ENCODE measurements at places on chromosomes 7 and 10.

DNA sequence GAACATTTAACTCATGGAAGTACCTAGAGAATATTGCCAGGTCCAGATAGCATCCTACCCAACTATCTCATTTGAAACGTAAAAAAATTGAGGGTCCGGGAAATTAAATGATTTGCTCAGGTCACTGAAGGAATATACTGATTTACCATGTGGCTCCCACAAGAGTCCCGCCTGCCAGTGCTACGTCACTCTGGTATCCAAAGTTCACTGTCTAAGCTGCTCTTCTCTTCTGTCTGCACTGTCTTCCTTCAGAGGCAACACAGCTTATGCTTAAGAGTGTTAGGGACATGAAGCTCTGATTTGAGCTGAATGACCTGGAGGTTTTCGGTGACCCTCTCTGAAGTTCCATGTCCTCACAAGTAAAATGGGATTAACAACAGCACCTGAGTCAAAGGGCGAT is 114.6 kb downstream of the PDE1C start:
- DNase-seq = no peak

DNA sequence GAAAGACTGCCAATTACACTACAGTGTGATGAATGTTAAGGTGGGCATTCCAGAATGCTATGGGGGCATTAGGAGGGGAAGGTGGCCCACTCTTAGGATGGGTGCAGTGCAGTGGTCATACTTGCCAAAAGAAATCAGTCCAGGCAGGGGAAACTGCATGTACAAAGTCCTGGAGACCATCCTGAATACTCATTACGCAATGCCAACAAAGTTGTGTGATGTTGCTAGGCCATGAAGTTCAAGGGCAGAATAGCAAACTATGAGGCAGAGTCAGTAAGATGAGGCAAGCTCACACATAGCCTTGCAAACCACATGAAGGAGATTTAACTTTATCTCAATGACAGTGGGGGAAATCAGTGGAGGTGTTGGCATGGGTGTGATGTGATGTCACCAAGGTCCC is 49.8 kb upstream of the SLC35B4 start:
- DNase-seq = no peak

GRCh38 chr10:98030991-98031431 is 590 bp upstream of the CRTAC1 start:
- DNase-seq = peak; percentile 10

GRCh38 chr7:74655768-74656440 is 1.6 kb upstream of the GTF2I start:
- no peak for DNase-seq

GRCh38 chr10:63696205-63696604 is 175.0 kb downstream of the REEP3 start:
- no peak for DNase-seq

- DNase-seq = no peak
Measured at GRCh38 chr10:100287756-100288155, 1.3 kb upstream of the BLOC1S2 start.

DNA sequence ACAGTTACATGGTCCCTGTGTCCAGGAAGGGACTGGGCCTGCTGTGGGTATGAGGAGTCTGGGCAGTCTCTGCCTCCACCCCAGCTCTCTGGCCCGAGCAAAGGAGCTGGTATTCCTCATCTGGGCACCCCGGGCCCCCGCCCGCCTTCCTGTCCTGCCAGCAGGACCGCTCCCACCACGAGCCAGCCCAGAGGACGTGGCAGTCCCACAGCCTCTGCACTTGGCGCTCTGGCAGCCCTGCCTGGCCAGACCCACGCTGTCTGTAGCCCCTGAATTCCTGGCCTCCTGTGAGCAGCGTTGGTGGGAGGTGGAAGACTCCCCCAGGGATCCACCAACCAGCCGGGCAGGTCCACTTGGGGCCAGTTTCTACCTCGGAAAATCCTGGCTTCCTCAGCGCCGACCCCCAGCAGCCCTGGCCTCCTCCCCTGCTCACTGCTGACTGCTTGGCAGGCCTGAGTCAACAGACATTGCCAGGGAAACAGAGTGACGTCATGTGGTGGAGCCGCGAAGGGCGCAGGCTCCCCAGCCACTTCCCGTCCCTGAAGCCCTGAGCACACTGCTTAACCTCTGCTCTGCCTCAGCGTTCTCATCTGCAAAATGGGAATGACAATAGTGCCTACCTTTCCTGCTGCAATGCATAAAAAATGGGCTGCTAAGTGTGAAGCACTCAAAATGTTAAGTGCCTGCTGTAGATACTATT is 21.6 kb upstream of the LIMK1 start:
- peak; percentile 77 for DNase-seq

GRCh38 chr7:116316838-116317628 is 106.7 kb downstream of the TES start:
- peak; percentile 83 for DNase-seq

DNA sequence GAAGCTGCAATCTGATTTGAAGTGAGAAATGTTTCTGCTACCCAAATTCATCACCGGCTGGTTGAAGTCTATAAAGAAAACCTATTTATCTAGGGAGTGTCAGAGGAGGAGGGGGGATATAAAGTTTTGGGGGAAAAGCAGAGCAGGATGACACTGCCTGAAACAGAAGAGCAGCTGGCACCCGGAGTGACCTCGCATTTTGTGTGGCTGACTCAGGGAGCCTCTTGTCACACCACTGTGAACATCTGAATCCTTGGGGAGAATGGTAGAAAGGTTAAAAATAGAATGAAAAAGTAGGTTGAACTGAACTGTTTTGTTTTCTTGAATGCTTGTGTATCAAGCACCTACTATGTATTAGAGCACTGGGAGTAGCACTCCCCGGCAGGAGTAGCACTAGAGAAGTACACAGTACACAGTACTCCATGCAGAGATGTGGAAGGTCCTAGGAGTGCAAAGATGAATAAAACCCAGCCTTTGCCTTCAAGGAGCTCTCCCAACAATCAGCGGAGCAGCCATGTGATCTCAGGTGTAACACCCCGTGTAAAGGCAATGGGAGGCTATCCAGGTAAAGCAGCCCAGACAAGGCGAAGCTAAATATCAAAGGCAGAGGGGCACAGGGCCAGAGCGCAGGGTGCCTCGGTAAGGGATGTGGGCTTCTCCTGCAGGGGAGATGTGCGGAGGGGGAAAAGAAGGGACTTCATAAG is 13.5 kb downstream of the CRTAC1 start:
- DNase-seq = no peak

DNA sequence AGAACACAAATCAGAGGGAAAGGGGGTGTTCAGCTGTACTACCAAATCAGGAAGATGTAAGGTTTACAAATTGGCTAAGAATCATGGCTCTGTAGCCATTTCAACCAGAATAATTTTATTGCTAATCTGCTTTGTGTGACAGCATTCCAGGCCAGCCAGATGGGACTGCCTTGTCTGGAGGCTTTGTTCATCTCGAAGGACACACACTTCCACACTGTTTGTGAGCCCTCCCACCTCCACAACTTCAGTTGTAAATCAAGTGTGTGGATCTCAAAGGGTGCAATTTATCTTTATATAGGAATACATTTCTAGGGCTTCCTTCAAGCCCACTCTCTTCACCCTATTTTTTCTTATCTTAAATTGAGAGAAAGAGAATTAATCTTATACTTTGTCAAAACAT is 6.9 kb upstream of the OIT3 start:
- DNase-seq = no peak

- DNase-seq = no peak
Measured at GRCh38 chr7:46440186-46440585, 519.1 kb upstream of the IGFBP3 start.

DNA sequence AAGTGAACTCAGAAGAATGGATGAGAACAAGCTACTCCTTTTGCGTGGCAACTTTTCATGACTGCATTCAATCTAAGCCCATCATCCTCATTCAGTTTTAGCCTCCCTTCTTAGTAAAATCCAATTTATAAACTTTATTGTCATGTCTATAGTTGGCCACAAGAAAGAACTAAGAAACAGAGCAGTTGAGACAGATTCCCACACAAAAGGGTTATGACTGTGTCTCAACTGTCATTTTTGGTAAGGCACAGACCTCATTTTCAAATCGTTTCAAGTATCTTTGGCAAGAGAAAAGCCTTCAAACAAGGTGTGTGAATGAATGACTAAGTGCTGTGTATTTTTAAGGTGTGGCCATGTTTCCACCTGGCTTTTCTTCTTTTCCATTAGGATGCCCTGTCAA is 84.2 kb upstream of the CREB5 start:
- no peak for DNase-seq

DNA sequence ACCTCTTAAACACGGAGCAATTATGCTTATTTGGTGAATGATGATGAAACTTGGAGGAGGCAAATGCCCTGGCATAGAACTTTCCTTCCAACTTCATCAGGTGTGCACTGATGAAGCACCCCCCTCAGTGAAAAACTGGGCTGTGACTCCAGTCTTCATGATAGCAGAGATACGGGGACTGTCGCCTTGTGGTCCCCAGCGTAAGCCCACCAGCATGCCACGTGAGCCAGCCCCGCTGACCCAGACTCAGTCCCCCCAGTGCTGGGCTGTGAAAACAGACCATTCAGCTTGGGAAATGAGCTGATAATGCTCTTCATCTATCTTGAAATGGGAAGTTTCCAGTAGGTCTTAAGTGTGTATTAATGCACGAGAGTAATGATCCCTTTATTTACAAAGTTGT is 177.0 kb downstream of the SNX10 start:
- DNase-seq = no peak

GRCh38 chr10:113788604-113789083 is 37.2 kb downstream of the PLEKHS1 start:
- no peak for DNase-seq

DNA sequence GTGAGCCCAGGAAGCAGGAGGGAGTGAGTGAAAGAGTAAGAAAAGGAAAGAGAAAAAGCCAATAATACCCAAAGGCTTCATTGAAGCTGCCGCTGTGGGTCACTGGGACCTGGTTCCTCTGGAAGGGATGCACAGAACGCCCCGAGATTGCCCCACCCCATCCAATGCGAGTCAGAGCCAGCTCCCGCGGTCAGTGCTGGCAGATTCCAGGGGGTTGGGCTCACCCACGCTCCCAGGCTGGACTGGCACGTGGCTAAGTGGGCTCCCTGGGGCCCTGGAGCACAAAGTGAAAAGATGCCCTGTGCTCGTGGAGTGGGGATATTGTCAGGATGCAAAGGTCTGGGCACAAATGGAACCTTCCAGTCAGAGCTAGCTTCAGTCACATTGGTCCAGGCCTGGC is 117.0 kb downstream of the OAT start:
- DNase-seq = no peak

DNA sequence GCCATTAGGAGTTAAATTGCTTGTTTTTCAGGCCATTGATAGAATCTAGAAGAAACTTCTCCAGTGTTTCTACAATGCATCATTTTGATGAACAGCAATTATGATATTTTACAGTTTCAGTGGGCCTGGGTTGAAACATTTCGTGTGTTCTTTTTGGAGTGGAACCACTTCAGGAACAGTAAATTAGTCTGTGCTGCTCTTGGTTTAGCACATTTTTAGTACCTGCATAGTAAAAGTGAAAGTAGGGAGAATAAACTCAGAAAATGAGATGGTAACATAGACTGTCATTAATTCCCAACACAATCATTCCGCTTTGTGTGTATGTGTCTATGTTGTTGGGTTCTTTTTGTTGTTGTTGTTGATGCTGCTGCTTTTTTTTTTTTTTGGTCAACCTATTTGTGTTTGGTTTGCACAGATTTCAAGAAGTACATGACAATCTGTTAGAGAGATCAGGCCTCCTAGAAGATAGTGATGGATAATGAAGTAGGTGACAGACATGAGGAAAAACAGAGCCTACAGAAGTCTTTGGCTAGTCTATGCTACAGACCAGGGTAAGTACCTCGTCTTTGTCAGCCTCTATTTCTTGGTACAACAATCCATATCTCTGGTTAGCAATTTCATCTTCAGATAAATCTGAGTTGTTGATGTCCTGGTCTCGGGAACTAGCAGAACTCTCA is 154.0 kb upstream of the TARP start:
- no peak for DNase-seq

GRCh38 chr7:110790992-110791391 is 299.9 kb upstream of the LRRN3 start:
- no peak for DNase-seq

GRCh38 chr10:119769886-119770285 is 44.0 kb downstream of the INPP5F start:
- no peak for DNase-seq

- DNase-seq = no peak
Measured at GRCh38 chr7:18860221-18860620, 257.2 kb downstream of the TWIST1 start.
